HCT116 (cell line): ENCODE measurements at places on chromosomes 5 and 9. TPM values are rescaled to one million over a fixed set of nuclear protein-coding genes. Genes with fewer than 3 reads are reported as not detected.

The TMEM174 gene
- total RNA-seq, result not detected

The PCA3 gene
- not detected for total RNA-seq

The STPG3 gene
- not detected for total RNA-seq

The HNRNPK gene
- total RNA-seq, result 624 TPM

The GLRA1 gene
- total RNA-seq, result not detected

The SNCB gene
- total RNA-seq, result not detected

The LIFR gene
- total RNA-seq, result 10.6 TPM

The ZNF483 gene
- total RNA-seq, result 5.0 TPM

The SPATA31A3 gene
- not detected for total RNA-seq

The SPATA31E1 gene
- not detected for total RNA-seq

The CMYA5 gene
- 0.22 TPM for total RNA-seq

The SLC6A7 gene
- total RNA-seq, result not detected

- no peak for DNase-seq
These were observed 38.1 kb downstream of the HMCN2 start for GRCh38 chr9:130303613-130304055.

DNA sequence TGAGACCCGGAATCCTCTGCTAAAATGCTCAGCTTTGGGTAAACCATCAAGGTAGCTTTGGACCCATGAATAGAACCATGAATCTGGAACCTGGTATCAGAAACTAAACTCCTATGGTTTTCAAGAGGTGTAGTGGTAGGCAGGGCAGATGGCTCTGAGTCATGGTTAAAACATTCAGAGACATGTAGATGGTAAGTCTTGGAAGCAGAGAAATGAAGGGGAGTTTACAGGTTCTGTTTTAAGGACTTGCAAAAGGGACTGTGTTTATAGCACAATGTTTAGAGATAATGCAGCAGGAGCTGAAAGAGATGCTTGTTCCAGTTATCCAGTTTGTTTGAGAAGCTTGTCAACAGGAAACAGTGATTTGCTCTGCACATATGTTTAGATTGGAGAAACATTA lies 36.0 kb upstream of the FBN2 start:
- DNase-seq, result no peak

DNA sequence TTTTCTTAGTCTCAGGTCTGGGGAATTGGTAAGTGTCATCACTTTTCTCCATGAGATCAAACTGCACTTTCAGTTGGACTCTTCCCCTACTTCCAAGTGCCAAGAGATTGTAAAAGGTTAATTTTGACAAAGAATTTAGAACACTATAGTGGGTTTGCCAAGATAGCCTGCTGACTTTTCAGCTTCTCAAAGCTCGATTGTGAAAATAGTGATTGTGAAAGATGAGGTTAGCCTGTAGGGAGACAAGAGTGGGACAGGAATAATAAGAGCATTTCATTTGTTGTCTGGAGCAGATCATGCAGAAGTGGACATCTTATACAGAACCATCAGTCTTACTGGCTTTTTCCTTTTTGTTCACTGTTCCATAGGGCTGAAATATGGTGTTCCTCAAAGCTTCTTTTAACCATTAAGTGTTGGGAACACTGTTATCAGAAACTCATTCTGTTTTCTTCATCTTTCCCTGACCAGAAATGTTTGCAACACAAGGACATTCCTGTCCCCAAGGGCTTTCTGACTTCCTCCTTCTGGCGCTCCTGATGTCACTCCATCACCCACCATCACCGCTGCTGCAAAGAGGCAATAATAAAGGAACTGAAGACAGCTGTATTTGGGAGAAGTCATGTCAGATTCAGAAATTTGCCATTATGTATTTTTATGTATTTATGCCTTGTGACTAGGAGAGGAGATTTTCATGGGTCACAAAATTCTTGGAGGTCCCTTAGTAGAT lies 11.6 kb upstream of the SPTAN1 start:
- DNase-seq, result no peak

DNA sequence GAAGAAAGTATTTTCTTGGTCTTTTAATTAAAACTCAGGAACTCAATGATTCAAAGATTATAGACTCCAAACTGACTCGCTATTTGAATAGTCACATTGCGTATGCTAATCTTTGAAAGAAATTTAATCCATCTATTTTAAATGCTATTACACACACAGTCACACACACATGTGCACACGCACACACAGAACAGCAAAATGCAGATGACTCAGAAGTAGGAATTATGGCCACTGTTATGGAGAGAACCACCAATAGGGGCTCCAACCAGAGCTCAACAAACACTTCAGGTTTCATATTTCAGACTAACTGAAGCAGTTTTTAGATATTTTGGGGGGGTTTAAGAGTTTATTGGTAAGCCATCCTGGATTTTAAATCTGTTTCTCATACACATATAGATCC lies 1917.9 kb downstream of the EFNA5 start:
- DNase-seq, result no peak

DNA sequence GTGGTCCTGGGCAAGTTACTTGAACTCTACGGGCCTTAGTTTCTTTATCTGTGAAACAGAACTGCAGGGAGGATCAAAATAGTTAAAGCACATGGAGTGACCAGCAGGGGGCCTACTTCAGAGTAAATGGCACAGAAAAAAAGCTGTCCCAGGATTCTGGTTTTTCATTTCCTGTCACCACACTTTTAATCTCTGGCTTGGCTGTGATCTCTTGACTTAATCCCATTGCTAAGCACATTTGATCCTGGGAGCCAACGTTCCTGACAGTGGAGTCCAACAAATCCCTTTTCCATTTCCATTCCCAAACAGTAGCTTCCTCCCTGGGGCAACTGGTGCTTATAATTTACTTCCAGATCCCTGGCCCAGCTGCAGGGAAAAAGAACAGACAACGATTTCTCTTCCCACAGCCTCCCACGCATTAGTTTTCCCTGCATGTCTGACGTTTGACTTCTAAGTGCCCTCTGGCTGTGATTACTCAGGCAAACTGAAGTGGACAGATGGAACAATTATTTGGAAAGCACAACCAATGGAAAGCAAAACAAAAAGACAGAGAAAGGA lies 136.5 kb upstream of the STK32A start:
- DNase-seq, result peak; percentile 42

DNA sequence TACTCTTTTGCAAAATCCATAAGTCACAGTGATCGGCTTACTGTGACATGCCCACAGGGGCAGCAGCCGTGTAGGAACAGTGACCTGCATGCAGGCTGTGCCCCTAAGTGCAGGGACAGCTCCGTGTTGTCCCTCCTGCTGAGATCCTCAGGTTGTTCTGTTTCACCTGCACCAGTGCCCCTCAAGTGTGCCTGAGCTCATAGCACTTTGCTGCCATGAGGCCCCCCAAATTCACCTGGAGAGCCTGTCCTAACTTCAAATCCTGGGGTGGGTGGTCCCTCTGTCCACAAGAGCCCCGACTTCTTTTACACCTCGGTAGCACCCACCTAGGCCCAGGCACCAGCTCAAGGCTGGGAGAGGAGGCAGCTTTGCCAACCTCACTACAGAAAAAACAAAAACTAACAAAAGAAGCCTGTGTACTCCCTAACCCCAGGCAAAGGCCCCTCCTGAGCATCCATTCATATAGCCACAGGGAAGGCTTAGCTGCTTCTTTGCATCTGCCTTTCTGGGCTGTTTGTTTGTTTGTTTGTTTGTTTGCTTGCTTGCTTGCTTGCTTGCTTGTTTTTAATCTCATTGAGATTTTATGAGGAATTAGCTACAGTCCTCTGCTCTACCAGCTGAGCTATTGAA lies 214.5 kb downstream of the AUH start:
- no peak for DNase-seq

GRCh38 chr9:16309469-16310271 lies 560.8 kb downstream of the BNC2 start:
- no peak for DNase-seq

DNA sequence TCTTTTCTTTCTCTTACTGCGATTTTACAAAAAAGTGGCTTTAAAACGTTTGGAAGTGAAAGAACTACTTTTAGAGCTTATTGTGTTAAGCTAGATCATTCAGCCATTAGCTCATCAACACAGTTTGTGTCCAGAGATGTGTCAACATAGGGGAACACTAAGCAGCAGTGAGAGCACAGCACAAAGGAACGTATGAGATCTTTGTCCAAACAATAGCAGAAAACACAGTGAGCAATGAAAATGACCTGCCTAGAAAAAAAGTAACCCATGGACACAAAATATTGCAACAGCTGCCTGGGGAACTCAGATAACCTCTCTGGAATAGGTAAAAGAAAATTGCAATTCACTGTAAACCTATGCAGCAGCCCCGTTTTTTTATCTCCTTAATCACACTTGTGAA lies 372.5 kb downstream of the ARHGEF28 start:
- no peak for DNase-seq

GRCh38 chr9:109579191-109579948 lies 81.3 kb upstream of the PTPN3 start:
- no peak for DNase-seq

- no peak for DNase-seq
These were observed 923.8 kb upstream of the CDH9 start for GRCh38 chr5:27962198-27962597.

DNA sequence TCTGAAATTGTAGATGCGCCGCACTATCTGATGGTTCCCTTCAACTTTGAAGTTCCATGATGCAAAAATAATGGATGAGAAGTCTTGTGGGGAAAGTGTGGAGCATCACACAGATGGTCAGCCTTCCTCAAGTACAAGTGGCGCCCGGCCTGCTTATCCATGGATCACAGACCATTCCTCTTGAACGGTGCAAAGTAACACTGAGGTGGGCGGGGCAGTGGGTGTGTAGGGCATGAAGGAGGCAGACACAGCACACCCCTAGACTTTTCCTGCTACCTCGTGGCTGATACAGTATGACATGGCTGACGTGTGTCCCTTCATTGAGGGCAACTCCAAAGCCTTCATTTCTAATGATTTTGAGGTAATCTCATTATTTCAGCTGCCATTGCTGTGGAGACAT lies 2.5 kb upstream of the GNG10 start:
- no peak for DNase-seq

GRCh38 chr9:34985311-34985899 lies 4.1 kb upstream of the DNAJB5 start:
- peak; percentile 59 for DNase-seq

GRCh38 chr5:116063950-116064349 lies 20.9 kb upstream of the COMMD10 start:
- no peak for DNase-seq

GRCh38 chr9:86614871-86615849 lies 260.9 kb upstream of the TUT7 start:
- no peak for DNase-seq

DNA sequence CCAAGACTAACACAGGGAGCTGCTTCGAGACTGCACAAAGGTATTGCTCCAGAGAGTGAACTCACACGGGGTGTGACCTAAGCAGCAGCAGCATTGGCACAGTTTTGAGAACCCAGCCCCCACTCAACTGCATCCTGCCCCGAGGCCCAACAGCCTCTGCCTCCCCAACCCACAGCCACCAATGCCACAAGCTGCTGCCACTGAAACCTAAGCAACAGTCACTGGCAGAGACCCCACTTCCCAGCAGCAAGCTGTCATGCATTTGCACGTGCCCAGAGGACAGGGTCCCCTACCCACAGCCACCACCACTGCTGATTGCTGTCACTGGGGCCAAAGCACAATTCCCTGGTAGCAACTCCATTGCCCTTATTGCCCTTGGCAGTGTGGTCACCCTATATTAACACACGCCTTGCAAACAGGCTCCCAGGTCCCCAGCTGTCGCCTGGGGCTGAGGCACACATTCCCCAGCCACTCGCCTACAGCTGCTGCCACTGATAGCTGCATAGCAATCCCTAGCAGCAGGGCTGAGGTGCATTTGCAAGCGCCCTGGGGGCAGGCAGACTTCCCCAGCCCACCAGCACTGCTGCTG lies 141.0 kb downstream of the AGTPBP1 start:
- DNase-seq, result no peak

DNA sequence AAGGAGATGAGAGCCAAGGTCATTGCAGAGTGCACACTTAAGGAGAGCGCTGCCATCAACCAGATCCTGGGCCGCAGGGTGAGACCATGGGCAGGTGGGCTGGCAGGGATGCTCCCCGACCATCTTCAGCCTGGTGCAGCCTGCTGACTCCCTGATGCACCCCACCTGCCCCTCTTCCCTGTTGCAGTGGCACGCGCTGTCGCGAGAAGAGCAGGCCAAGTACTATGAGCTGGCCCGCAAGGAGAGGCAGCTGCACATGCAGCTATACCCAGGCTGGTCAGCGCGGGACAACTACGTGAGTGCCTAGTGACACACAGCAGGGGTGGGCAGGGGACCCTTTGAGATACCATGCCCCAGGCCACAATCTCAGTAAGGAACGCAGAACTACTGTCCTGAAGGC lies 28.3 kb downstream of the TCF7 start:
- DNase-seq, result no peak

DNA sequence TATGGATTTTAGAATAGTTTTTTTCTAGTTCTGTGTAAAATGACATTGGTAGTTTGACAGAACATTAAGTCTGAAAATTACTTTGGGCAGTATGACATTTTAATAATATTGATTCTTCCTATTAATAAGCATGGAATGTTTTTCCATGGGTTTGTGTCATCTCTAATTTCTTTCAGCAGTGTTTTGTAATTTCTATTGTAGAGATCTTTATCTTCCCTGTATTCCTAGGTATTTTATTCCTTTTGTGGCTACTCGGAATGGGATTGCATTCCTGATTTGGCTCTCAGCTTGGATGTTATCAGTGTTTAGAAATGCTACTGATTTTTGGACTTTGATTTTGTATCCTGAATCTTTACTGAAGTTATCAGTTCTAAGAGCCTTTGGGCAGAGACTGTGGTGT lies 420.4 kb downstream of the KIAA0825 start:
- no peak for DNase-seq

GRCh38 chr9:106890608-106891007 lies 27.6 kb downstream of the ZNF462 start:
- DNase-seq, result no peak

DNA sequence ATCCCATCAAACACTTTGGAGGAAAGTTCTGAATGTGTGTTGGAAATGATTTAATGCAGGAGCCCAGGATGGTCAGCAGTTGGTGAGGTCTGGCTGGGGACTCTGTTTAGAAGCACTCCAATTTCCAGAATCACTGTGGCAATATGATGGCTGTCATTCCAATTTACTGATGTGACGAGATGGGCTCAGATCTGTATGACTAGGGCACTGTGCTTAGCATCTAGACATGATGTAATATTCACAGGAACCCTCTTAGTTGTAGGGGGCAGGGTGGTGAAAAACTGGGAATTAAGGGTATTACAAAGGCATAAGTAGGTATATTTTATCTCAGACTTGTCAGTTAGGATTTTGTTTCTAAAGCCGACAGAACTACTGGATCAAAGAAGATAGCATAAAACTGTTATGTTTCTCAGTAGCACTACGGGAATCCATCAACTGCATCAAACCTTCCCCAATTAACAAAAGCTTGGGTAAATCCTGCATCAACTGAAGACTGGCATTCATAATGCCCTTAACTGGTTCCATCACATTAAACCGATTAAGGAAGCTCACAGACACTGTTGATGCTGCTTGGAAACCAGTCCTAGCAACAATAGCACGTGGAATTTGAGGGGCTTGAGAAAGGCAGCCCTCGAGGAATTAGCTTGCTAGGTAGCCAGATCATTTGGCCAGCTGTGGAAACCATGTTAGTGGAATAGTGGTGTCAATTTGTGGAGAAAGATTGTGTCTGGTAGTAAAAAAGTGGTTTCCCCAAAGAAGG lies 86.1 kb downstream of the SV2C start:
- DNase-seq, result no peak
